Activated CD4-positive, CD25-positive, alpha-beta regulatory T cell (primary cell): ENCODE measurements at places on chromosomes 5 and 9.

DNA sequence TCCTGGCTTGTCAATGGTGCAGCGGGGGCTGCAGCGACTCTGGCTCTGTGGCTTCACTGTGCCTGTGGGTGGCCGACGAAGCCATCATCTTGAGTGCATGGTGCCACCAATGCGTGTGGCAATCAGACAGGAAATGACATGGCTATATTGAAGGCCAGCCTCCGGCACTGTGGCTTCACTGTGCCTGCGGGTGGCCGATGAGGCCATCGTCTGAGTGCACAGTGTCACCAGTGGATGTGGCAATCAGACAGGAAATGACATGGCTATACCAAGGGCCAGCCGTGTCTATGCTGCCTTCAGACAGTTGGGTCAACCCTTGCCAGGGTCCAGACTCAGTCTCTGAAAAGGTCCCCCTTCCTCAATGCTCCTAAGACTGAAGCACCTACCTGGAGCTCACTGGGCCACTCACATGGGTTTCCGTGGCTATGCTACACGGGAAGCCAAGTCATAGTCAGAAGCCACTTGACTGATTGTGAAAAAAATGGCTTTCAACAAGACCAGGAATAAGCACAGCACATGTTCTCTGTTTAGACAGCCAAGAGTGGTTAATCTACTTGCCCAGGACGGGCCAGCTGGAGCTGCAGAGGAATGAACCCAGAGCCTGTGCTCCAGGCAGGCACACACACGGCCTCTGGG is 67.5 kb upstream of the S1PR3 start:
- DNase-seq, result no peak

GRCh38 chr9:113875459-113876150 is 504 bp upstream of the ZNF618 start:
- no peak for DNase-seq

GRCh38 chr9:21590058-21590996 is 108.2 kb upstream of the IFNE start:
- no peak for DNase-seq

DNA sequence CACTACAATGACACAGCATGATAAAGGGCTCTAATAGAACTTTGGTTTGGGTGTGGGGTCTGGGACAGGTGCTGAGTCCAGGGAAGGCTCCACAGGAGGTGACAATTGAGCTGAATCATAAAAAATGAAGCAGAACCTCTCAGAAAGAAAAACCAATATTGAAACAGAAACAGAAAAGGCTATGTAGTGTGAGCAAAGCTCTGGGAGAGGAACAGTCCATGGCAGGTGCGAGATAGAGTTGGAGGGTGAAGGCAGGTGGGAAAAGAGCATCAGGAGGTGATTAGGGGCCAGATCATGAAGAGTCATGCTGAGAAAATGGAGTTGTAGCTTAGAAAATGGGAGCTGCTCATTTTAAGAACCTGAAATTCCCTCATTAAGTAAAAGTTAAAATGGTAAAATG is 164.9 kb downstream of the KCTD16 start:
- no peak for DNase-seq

DNA sequence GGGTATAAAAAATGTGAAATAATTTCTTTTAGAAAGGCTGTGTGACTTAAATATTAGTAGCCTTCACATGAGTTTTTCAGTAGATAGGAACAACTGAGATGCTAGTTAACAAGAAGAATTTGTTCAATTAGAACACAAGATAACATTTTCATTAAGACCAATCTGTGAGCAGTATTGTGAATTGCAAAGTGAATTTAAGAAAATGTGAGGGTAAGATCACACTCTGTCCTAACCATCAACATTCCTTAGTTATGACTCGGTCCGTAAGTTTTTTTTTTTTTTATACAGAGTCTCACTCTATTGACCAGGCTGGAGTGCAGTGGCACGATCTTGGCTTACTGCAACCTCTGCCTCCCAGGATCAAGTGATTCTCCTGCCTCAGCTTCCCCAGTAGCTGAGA is 180.2 kb upstream of the EGFLAM start:
- no peak for DNase-seq

- DNase-seq, result no peak
Observed at GRCh38 chr9:75885652-75886051, 4.8 kb upstream of the PCSK5 start.

DNA sequence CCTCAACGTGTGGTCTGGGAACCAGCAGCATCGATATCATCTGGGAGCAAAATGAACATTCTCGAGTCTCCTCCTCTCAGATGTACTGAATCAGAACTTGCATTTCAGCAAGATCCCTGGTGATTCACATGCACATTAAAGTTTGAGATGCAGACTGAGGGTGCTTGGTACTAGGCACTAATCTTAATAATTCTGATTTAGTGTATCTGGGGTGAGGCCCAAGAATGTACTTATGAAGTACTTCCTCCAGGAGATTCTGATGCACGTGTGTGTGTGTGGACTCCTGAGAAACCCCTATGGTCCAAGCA is 56.2 kb upstream of the EQTN start:
- no peak for DNase-seq

GRCh38 chr5:111132076-111132475 is 39.9 kb downstream of the WDR36 start:
- DNase-seq, result no peak

DNA sequence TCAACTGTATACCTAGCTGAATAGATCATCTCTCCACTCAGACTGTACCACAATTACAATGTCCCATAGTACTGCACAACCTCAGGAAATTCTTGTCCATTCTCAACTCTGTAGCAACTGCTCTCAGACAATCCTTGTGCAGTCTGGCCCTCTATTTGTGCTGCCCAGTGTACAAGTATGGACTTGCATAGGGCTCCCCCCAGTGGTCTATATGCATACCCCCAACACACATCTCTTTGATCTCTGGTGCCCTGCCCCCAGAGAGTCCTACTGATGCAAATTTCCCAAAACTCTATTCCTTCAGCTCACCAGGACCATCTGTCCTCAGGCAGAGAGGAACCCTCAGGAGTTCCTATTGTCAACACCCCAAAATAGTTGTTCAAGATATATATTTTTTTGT is 205.3 kb downstream of the SLCO4C1 start:
- DNase-seq, result no peak

DNA sequence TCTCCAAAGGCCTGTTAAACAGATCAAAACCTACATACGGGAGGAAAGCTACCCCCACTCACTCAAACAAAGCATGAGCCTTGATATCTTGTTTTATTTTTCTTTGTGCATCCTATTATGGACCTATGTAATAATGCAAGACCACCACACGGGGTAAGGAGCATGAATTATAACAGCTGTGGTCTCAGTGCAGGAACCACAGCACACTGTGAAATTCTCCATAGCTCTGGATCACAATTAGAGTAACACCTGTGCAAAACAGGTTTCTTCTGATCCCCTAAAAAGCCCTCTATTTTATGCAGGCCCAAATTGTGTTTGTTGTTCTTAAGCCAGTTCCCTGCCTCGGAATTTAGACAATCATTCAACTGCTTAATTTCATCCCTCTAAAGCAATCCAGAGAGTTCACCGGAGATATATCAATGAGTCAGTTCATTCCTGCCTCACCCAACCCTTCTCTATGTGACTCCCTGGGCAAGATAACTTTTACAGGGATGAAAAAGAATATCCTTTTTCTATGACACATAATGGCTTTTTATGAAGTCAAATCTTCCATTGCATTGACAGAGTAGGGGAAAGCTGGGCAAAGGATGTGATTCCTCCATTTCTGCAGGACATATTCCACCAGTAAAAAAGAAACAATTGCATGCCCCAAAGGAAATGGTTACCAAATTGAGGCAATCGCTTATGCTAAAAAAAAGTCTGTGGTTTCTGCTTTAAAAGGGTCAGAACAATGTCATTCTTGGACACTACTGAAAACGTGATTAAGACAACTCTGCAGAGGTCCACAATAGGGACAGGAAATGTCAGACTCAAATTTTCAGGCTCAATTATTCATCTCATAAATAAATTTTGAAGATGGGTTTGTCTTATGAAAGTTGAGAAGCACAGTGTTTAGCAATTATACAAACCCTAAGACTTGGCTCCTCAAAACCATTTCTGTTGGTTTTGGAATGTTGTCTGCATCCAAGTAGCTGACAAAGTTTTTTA is 41.6 kb upstream of the FST start:
- DNase-seq, result no peak

GRCh38 chr5:3393920-3394597 is 201.6 kb upstream of the IRX1 start:
- DNase-seq, result no peak

GRCh38 chr5:65790371-65791163 is 68.6 kb downstream of the NLN start:
- DNase-seq, result no peak

GRCh38 chr9:85738509-85738908 is 3.2 kb downstream of the AGTPBP1 start:
- no peak for DNase-seq

DNA sequence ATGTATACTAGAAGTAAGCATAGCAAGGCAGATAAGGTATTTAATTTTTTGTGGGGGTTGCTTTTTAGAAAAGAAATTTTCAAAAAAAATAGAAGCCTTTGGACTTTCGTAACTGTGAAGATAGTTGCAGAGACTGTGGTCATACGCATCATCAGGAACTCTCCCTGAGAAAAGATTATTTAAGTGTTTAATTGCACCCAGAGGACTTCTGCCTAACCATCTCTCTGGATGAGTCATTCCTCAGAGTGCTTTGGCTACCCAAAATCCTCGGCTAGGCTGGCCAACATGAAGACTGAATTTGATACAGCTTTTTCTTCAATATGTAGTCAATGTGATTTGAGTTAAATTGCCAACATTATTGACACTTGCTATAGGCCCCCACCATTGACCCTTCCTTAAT is 296.4 kb downstream of the TLR4 start:
- DNase-seq, result no peak
